ENCODE measurements at places on chromosomes 11 and 22.

DNA sequence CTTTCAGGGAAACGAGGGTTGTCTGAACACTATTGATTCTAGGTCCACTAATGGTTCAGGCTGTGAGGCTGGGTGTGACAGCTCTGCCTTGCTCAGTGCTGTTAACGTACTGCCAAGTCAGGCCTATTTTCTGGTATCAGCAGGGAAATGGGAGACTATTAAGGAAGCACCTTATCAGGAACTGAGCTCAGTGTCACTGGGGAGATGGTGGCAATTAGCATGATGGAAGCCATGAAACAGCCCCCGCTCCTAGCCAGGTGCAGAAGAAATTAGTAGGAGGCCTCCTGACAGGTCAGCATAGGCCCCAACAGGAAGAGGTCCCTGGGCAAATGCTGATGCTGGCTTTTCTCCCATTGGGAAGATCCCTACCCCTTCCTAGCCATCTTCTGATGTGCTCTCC is 42.6 kb upstream of the LMO2 start:
- DNase-seq: no peak

- no peak for DNase-seq
Measured at GRCh38 chr11:95698676-95699557, 90.7 kb downstream of the FAM76B start.

GRCh38 chr11:57668434-57668782 is 494 bp downstream of the ZDHHC5 start:
- DNase-seq: no peak

DNA sequence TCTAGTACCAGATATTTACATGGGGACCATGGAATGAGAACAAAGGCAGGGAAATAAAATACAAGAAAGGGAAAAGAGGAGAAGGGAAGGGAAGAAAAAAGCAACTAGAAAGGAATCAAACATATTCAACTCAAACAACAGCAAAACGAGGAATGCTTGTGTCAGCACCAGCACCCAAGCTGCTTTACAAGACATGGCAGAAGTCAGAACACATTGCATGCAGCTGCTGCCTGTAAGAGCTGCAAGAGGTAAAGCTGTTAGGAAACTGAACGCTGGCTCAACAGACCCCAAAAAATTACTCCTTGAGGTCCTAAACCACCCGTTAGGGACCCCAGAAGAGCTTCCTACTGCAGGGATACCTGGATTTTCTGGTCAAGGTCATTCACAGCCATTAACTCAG is 296.9 kb downstream of the OPCML start:
- DNase-seq: no peak

DNA sequence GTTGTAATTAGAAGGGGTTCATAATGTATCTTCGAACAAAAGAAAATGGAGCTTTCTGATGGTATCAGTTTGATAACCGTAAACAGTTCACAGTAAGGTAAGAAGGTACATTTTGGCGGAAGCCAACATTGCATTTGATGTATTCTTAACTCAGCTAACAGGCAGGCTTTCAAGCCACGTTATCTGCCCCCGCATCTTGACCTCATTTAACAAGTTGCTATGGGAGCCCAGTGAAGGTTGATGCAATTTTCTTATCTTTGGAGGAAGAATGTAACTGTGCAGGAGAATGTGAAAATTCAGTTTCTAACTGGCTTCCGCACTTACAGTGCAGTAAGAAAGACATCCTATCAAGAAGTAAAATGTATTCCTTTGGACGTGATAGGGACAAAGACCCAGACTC is 110.6 kb downstream of the ETS1 start:
- no peak for DNase-seq
